ENCODE measurements at places on chromosomes 3 and 15.

DNA sequence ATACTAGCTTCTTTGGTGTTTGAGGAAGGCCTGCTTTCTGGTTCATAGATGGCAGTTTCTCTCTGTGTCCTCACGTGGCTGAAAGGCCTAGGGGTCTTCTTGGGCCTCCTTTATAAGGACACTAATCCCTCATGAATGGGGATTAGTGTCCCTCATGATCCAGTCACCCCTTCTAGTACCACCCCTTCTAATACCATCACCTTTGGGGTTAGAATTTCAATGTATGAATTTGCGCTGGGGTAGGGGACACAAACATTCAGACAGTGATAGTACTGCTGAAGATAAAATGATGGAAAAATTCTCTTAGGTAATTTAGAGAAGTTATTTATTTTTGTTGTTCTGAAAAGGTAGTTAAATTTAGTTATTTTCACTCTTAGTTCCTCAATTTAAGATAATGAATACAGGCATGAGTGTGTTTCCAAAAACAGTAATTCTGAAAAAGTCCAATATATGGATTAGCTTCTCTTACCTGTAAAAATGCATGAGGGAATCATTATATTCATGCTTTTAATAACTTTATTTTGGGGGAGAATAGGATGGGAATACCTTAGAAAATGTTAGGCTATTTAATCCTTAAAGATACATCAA lies 103.6 kb downstream of the FNDC3B start:
- DNase-seq: no peak

- DNase-seq: no peak
Observed at GRCh38 chr15:85475317-85475701, 94.9 kb downstream of the AKAP13 start.

DNA sequence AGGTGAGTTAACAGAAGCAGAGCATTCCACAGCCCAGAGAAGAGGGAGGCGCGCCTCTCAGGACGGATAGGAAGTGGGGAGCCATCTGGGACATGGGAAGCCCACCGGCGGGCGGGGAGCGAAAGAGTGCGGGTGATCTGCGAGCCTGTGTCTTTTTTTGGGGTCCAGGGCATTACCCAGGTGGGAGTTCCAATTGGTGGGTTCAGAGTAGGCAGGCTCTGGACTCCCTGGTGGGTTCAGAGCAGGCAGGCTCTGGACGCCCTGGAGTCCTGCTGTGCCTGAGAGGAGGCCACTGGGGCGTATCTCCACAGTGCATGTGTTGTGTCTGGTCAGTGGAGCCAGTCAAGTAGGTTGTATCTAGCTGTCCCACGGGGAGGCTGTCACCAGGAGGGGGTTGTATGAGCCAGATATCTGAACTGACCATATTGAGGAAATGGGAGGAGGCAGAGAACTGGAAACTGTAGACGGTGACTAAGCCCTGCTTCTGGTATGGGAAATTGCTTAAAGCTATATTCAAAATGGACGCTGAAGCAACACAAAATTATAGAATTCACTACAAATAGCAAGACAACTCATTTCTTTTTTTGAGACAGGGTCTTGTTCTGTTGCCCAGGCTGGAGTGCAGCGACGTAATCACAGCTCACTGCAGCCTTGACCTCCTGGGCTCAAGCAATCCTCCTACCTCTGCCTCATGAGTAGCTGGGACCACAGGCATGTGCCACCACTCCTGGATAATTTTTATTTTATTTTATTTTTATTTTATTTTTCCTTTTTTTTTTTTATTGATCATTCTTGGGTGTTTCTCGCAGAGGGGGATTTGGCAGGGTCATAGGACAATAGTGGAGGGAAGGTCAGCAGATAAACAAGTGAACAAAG lies 34.5 kb upstream of the CHST2 start:
- no peak for DNase-seq

DNA sequence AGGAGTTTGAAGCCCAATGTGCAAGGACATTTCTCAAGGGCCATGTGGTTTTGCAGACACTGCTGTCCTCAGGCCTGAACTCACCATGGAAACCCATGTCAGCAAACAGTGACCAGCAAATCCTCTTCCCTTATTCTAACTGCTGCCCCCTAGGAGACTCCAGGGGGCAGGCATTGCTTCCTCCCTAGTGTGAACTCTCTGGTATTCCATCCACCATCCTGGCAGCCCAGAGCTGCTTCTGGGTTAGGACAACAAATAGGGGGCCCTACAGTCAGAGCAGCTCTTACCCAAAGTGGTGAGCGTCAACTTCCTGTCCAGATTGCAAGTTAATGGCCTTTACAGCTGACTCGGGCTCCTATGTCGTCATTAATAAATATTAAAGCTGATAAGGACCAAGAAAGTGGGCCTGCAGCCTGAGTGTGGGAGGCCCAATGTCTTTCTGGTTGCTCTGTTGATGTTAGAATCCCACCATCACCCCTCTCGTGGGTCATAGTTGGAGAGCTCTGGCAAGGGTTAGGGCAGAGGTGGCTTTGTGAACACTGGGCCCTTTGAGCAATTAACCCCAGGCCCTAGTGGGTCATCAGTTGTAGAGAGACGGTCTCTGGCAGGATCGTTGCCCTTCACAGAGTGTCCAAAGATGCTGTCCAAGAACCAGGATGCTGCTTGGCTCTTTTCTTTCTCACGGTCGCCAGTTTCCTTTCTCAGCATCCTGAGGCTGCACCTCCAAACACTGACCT lies 41.5 kb downstream of the TGM4 start:
- DNase-seq: no peak

DNA sequence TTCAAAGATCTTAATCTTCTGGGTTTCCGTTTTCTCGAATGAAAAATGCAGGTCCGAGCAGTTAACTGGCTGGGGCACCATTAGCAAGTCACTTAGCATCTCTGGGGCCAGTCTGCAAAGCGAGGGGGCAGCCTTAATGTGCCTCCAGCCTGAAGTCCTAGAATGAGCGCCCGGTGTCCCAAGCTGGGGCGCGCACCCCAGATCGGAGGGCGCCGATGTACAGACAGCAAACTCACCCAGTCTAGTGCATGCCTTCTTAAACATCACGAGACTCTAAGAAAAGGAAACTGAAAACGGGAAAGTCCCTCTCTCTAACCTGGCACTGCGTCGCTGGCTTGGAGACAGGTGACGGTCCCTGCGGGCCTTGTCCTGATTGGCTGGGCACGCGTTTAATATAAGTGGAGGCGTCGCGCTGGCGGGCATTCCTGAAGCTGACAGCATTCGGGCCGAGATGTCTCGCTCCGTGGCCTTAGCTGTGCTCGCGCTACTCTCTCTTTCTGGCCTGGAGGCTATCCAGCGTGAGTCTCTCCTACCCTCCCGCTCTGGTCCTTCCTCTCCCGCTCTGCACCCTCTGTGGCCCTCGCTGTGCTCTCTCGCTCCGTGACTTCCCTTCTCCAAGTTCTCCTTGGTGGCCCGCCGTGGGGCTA lies at the start of the genes B2M and PATL2:
TSS of gene B2M (plus strand) at position 422 of the 647 bp plus-strand sequence. CDS start at position 452, 30 bp downstream.
TSS of gene PATL2 (minus strand) at position 228 of the 647 bp plus-strand sequence. CDS start 34,833 bp downstream, outside the sequence.
- DNase-seq: peak; percentile 93

GRCh38 chr3:197027896-197028727 lies 1.5 kb downstream of the MELTF start:
- DNase-seq: no peak

DNA sequence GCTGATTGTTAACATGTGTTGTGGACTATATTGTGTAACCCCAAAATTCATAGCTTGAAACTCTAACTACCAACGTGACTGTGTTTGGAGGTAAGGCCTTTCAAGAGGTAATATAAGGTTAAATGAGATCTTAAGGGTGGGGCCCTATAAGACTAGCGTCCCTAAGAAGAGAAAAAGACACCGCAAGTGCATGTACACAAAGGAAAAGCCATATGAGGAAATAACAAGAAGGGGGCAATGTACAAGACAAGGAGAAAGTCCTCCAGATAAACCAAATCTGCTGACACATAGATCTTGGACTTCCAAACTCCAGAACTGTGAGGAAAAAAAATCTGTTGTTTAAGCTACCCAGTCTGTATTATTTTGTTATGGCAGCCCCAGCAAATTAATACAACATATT lies 8.6 kb downstream of the DMXL2 start:
- DNase-seq: no peak

- DNase-seq: no peak
Observed at GRCh38 chr15:37219211-37219701, 118.9 kb upstream of the MEIS2 start.

DNA sequence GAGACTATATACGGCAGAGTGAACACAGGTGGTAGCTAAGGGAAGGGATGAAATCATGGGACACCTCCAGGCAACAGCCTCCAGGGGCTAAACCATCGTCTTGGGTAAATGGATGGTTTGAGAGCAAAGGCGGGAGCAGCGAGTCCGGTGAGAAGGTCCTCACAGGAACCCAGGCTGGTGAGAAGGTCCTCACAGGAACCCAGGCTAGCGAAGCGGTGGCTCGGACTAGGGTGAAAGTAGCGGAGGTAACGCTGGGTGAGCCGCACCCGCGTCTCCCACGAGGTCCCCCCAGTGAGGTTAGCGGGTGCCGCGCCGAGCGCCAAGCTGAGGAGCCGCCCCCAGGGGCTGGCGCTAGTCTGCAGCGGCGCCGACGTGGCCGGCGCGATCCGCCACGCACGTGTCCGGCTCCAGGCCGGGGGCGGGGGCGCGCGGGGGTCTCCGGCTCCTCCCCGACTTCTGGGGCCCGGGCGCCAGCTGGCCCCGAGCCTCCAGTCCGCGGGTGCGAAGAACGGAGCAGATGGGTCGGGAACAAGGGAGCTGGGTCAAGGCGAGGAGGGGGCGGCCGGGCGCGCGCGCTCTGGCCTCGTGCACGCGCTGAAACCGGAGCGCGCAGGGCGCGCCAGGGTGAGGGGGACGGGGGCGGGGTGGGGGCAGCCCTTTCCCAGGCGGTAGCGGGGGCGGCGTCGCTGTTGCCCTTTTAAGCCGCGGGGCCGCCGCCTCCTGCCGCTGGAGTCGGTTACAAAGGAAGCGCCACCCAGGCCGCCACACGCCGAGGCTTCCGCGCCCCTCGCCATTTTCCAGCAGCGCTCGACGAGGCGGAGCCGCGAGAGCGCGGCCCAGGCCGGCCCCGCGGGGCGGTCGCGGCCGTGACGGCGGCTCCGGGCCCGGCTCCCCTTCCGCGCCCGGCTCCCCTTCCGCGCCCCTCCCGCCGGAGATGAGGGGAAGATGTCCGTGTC lies at the start of gene UBE2Q2:
TSS of gene UBE2Q2 (plus strand) at position 726 of the 956 bp plus-strand sequence. CDS start at position 946, 220 bp downstream.
- DNase-seq: peak; percentile 85

- DNase-seq: no peak
Observed at GRCh38 chr15:85430406-85431204, 50.2 kb downstream of the AKAP13 start.

GRCh38 chr3:27596921-27597320 lies 112.7 kb upstream of the SLC4A7 start:
- DNase-seq: no peak

DNA sequence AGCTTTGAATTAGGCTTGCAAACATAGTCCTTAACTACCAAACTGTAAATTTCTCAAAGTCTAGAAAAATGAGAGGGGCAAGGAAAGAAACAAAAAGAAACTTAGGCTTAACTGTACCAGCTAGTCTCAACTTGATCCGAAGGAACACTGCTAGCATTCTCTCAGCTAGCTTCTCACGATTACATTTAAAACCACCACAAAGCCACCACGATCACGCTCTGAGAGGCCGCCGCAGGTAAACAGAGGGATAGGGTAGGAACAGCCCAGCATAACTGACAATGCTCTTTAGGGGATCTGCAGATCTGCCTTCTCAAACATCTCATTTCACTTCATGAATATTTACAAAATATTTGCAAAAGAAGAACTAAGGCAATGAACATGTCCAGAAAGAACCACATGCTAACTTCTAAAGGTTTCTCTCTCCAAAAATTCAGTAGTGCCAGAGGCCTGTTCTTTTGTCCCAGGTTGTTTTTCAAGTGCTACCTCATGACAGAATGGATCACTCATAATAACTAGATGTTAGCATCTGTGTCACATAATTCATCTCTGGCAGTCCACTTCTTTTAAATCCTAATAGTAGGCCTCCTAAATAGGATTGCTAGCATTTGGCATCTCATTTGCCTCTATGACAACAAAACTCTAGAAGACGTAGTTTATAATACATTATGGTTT lies 18.9 kb downstream of the VGLL4 start:
- no peak for DNase-seq

DNA sequence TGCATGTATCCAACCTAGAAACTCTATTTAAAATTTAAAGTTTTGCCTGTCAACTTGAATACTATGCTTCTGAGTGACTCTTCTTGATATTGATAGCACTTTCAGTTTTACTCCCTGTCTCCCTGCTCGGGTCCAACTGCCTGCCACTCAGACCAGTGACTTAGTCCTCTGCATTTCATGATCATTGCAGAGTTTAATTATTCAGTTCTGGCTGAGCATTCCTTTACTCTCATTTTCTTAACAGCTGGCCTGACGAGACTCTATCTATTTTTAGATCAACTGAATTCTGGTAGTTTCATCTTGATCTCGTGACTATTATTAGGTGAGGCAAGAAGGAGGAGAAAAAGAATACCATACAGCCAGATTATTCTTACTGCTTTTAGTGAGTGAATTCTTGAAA lies 617.4 kb downstream of the SI start:
- no peak for DNase-seq

DNA sequence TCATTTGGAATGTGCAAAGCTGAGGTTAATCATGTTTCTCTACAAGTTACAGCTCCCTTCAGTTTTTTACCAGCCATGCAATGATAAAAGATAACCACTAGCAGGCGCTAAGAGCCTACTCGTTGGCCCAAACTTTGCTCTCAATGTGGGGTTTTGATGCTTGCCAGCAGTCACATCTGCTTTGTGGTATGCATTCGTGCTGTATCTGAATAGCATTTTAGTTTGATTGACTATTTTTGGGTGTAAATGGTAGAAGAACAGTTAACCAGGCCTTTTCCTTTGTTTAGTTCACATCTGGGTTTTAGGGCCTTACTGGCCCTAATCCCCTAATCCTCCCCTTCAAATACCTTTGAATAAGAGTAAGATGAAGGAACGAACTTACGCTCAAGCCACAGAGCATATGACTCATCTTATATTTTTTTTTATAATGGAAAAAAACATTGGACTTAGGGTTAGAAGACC lies 4.4 kb upstream of the CLDN11 start:
- no peak for DNase-seq

DNA sequence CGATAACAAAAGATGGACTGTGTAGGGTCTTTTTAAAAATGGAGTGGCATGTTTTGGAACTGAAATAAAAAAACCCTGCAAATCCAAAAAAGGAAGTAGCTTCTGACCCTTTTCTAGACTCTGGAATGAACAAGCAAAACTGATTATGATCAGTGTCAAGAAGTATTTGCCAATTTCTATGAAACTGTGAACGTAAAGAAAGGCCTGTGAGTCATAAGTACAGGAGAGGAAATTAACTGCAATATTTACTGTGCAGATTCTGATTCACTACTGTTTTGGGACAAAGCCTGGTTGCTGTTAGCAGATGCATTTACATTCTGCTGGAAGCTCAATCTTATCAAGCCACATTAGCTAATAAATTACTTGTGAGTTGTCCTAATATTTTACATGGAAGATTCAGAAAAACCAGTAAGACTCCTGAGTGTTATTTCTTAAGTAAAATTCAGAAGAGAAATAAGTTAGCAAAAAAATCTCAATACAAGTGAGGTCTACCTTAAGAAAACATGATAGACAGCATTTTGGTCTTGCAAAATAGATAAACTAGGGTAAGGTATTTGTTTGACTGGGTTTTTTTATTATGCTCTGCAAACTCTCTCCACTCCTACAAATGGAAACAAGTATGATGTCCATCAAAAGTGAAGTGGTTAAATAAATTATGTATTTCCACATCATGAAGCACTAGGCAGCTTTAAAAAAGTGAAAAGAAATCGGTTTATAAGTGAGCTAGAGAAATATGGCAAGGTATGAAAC lies 90.2 kb upstream of the LMOD3 start:
- DNase-seq: no peak

All from CD4-positive, alpha-beta T cell (primary cell).